NCI-H510A (cell line): ENCODE measurements at places on chromosomes 3 and 15.

GRCh38 chr3:40053663-40054062 is 244.3 kb downstream of the MYRIP start:
- DNase-seq = no peak

DNA sequence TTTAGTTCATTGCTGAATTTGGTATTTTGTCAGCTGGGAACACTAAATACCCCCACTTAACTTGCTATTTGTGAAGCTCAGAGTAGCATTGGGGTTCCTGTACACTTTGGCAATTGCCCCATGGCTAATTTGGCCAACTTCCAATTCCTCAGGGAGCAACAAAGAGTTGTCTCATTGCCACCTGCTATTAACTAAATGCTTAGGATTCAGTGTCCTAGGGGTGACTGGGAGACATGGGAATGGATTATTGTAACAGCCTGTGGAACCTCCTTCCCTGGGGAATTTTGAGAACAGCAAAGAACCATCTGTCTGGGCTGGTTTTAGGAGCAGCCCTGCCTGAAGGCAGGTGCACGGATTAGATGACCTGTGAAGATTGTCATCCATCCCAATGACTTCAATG is 437.4 kb upstream of the TPRG1 start:
- no peak for DNase-seq

GRCh38 chr3:136856665-136857064 is 5.3 kb upstream of the NCK1 start:
- DNase-seq = no peak

GRCh38 chr3:52291508-52292181 is 4.0 kb downstream of the GLYCTK start:
- DNase-seq = no peak

DNA sequence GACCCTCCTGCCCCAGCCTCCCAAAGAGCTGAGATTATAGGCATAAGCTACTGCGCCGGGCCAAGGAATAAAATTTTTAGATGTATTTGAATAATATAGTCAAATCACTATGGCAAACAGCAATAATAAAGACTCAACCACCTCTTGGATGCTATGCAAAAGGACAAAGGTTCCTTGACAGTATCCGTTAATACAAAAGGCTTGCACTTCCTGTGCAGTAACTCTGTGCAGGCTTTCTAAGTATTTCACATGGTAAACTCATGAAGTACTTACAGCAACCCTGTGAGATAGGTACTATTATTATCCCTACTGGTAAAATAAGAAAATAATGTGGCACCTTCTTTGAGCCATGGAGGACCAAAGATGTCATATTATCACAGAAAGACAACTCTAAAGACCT is 86.8 kb downstream of the SHQ1 start:
- DNase-seq = no peak
